H9 (cell line): ENCODE measurements at places on chromosomes 5 and 9.

DNA sequence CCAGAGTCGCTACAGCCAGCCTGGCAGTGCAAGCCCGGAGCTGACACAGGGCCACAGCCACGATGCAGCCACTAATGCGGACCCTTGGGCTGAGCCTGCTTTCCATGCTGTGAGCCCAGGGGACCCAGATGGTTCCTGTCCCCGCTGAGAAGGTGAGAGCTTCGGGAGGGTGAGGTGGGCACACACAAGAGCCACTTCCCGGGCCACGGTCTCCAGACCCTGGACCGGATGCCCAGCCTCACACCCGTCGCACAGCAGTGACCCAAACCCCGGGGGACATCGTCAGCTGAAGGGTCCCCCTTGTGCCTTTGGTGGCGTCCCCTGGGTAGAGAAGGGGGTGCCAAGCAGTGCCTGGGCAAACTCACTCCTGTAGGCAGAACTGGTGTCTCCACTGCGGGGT lies 13.4 kb downstream of the PAEP start:
- no peak for DNase-seq

DNA sequence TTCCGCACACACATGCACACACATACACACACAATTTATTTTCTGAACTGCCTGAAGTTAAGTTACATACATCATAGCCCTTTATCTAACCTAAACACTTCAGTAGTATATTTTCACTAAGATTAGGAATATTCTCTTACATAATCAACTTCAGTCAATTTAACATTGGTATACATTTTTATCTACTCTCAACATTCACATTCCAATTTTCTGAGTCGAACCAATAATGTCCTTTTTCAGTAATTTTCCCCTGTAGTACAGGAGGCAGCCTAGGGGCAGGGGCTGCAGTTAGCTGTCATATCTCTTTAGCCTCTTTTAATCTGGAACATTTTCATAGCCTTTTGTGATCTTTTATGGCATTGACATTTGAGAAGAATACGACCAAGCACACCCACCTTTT lies 150.1 kb downstream of the DAB2IP start:
- DNase-seq, result no peak

- DNase-seq, result no peak
These were observed 139.7 kb upstream of the RUSC2 start for GRCh38 chr9:35350212-35350611.

DNA sequence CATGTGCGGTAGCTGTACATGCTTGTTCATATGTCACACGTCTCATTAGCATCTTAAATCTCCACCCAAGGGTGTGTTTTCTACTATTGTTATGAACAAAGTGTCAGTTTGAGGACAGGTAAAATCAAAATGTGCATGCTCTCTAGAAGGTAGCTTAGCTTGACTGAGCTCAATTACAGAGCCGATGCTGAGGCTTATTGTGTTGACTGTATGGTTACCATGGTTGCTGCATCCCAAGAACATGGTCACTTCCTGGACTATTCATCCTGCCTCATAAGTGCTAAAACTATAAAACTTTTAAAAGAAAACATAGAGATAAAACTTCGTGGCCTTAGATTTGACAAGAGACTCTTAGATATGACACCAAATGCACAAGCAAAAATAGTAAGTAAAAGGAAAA lies 426.1 kb upstream of the CTNND2 start:
- no peak for DNase-seq

DNA sequence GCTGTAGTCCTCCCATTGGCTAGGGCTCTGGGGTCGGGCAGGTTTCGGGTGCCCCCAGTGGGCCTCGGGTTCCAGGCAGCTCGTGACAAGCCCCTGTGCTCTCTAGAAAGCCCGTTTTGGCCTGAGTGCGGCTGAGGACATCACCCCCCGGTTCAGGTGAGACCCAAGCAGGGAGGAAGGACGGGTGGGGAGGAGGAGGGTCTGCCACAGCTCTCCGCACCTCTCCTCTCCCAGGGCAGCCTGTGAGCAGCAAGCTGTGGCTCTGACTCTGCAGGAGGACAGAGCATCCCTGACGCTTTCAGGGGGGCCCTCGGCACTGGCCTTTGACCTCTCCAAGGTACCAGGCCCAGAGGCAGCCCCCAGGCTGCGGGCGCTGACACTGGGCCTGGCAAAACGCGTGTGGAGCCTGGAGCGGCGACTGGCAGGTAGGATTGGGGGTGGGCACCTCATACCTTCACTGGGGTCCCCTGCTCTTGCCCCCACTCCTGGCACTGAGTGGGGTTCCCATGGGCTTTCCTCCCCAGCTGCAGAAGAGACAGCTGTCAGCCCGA lies 672 bp downstream of the PAXX start:
- no peak for DNase-seq

GRCh38 chr5:123882965-123883345 lies 371.0 kb downstream of the CSNK1G3 start:
- DNase-seq, result no peak

DNA sequence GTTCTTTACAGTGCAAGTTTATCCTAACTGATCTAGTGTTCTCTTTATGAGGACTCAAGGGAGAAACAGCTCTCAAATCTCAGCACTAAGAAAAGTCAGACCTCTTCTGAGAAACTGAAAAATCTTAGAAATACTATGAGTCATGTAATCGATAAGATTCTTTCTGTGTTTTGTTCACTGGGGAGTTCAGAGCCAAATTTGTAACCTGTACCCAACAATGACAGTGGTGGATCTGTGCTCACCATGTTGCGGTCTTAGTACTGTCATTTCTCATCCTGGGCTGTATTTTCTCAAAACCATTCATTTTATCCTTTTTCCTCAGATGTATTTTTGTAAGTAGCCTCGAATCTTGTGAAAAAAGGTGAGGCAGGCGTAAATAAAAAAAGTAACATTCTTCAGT lies 146.4 kb downstream of the ACER2 start:
- no peak for DNase-seq

DNA sequence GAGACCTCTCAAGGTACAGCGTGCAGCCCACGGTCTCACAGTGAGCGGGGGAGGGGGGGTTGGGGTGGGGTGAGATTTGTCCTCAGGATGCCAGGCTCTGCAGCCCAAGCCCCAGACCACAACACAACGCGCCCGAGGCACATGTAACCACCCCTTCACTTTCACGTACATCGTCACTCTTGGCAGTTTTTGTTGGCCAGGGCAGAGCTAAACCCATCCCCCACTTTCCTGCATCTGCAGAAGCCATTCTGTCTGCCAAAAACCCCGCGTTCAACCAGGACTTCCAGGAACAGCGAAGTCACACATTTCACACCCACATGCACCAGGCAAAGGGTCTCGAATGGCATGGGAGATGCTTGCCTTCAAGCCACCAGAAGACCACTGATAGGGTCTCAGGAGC lies 9.4 kb upstream of the SMIM23 start:
- no peak for DNase-seq

GRCh38 chr9:90925581-90926257 lies 124.1 kb downstream of the SYK start:
- DNase-seq, result no peak

- no peak for DNase-seq
These were observed 8.6 kb downstream of the C9orf72 start for GRCh38 chr9:27564670-27565069.

DNA sequence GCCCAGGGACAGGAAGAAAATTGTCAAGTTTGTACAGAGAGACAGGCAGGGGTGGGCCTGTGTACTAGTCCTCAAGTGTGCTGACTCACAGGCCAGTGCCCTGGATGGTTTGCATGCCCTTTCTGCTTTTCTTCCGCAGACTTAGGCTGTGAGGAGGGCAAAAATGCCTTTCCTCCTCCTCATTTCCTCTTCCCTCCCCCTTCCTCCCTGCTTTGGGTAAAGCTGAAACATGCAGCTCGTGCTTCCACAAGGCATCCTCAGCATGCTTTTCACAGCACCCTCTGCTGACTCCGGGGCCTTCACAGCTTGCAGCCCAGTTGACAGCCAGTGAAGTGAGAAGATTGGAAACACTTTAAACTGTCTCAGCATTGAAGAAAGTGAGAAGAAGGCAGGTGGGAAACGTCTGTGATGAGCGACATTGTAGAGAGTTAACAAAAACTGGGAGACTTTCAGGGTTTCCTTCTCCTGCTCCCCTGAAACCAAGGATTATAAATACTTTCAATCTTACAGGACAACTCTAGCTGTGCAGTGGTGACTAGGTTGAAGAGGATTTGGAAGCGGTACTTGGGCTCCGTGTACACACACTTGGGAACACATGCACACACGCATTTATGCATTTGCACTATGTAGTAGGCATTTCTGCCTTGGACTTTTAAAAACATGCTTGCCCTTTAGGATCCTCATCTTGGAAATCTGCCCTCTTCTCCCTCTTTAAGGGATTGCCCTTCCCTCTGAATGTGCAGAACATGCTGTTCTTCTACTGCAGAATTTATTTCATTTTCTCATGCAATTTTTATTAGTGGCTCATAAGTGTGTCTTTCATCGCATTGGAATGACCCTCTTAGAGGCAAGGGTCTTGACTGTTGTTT lies 138.8 kb downstream of the GRIA1 start:
- peak; percentile 75 for DNase-seq

- DNase-seq, result no peak
These were observed 122.2 kb upstream of the GRAMD2B start for GRCh38 chr5:126301056-126301455.

DNA sequence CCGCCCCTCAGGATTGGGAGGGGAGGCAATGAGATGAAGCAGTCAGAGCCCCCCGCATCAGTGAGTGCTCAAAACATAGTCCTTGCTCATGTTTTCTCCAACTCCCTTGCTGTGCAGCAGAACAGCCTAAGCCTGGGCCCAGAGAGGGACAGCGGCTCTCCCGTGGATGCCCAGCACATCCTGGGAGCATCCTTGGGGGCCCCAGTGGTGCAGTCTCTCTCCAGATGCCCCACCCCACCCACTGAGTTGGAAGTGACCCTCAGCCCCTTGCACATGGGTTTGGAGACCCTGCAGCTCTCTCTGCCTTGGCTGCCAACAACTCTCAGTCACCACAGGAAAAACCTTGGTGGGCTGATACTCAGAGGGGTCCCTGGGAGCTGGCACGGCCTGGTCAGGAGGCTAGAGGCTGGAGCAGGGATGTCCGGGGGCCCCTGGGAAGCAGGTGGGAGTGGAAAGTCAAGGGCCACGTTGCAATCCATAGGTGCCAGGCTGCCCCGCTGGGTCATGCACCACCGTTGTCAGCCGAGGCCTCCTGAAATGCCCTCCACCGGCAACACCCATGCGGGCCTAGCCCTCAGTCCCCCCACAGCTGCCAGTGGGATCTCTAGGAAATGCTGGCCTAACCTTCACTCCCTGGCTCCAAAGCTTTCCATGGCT lies 242.5 kb downstream of the PBX3 start:
- DNase-seq, result no peak

- DNase-seq, result peak; percentile 44
These were observed 752 bp upstream of the ANKH start for GRCh38 chr5:14872070-14872989.

- no peak for DNase-seq
These were observed 972 bp downstream of the PDGFRB start for GRCh38 chr5:150154618-150155128.

- no peak for DNase-seq
These were observed 20.3 kb downstream of the MEF2C start for GRCh38 chr5:88862547-88863175.

- no peak for DNase-seq
These were observed 413.3 kb downstream of the MLLT3 start for GRCh38 chr9:20208961-20209371.

- no peak for DNase-seq
These were observed 363.8 kb upstream of the TNC start for GRCh38 chr9:115481769-115482168.

- DNase-seq, result no peak
These were observed 1.6 kb upstream of the DNLZ start for GRCh38 chr9:136364942-136365774.

DNA sequence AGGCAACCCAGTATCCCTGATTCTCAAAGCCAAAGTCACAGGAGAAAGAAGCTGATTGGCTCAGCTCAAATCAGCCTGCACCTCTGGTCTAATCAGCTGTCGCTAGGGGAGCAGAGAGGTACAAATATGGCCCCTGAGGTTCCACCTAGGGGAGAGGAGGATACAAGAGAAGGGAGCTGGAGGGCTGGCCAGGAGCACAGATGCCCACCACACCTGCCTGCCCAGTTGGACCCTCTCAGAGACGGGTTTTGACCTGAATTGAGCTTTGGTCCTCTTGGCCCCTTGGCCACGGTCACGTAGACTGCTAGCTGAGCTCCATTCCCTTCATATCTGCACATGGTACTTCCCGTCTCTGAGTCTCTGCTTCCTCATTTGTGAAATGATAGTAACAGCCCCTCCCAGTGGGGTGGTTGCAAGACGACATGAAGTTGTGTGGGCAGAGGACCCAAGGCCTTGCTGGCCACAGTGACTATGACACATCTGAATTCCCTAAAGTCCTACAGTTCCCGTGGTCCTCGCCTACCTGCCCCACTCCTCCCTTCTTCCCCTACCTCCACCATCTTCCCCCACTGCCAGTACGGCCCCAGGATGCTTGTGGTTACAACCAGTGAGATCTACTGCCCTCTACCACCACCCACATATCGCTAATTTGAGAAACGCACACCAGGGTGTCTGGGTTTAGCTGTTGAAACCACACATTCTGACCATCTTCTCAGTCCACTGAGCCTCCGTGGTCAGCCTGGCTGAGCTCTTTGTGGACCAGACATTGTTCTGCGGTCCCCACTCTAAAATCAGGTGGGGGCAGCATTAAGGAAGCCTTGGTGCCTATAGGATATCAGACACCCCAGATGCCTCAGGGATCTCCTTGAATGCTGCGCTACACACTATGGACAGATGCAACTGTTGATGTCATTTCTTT lies 60.3 kb upstream of the NEK6 start:
- no peak for DNase-seq

DNA sequence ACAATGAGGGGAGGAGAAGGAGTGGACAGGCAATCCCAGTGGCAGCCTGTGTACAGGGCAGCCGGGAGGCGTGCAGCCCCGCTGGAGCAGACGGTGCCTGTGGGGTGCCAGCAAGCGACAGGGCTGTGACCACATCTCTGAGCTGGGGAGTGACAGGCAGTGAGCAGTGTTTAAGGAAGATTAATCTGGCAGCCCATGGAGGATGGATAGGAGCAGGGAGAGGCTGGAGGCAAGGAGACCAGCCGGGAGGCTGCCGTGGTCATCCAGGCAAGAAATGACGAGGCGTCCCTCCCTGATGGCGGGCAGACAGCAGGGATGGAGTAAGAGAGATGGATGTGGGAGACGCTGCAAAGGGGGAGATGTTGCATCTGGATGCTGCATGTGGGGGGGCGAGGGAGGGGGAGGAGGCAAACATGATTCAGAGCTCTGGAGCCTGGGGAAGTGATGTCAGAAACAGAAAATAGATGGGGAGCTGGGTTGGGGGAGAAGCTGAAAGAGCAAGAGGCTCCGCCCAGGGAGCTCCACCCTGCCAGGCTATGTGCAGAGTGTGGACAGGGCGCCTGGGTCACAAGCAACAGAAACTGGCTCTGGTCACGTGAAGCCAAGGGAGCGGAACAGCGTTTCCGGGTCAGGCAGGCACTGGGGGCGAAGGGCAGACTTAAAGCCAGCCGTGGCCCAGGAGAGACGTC lies 12.6 kb downstream of the UNC5A start:
- DNase-seq, result no peak

DNA sequence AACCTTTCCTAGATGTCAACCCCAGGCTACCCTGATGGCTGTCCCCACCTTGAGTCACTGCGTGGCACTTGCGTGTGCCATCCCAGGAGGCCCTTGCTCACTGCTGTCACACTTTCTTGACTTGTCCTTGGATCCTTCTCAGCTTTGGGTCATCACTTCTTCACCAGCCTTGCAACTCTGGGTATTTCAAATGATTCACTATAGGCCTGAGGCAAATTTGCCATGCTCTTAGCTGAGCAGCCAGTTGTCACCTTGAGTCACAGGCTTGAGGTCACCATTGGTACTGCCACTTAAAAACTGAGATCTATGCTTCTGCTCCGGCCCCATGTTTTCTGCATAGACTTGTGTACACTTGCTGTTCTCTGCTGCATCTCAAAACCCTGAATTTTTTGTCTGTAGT lies 84.7 kb downstream of the BASP1 start:
- no peak for DNase-seq

GRCh38 chr5:78779771-78780616 lies 131.4 kb upstream of the LHFPL2 start:
- no peak for DNase-seq
